ENCODE measurements at places on chromosomes 7 and 10.
A peak's percentile ranks its signal among the peaks of the same experiment; 100 is the strongest.

GRCh38 chr10:16809074-16809718 is 8.0 kb downstream of the RSU1 start:
- peak; percentile 6 for DNase-seq

GRCh38 chr7:157896774-157897555 is 560.2 kb downstream of the DNAJB6 start:
- DNase-seq: no peak

DNA sequence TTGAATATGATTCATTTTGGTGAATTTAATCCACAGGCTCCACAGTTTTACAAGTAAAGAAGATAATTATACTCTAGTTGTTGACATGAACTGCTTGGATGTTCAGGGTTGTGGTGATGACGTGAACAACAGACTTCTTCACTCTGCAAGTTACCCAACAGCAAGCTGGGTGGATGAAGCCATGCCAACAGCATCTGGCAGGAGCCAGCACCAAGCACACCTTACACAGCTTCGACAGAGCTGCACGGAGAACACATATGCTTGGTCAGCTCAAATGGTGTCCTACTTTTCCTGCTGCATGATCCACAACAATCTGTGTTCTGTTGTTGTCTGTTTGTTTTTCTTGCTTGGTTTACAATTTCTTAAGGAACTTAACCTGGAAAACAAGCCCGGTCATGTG is 9.8 kb downstream of the NOD1 start:
- DNase-seq: no peak

- no peak for DNase-seq
These were observed 100.6 kb downstream of the ARHGAP22 start for GRCh38 chr10:48504141-48504885.

DNA sequence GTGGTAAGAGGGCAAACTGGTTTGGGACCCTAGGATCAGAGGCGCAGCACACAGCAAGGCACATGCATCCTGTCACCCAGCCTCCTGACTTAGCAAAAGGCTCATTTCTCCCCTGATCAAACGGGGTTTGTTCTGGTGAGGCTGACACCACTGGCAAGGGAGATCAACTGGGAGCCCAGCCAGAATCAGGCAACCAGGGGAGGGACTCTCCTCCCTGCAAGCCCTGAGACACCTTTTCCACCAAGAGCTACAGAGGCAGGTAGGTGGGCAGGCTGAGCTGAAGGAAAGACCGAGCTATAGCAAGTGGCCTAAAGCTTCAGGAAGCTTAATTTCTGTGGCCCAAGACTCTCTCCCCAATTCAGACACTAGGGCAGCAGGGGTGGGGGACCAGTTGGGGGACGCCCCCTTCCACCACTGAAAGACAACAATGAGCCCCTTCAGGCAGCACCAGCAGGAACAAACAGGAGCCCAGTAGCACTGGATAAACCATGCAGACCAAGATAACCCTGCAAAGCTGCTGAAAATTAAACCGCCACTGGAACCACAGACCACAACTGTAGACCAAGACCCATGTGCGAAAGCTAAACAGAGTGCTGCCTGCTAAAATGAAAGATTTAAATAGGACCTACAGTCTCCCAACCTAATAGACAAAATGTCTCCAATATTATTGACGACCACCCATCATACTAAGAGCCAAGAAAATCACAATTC is 27.1 kb upstream of the SAR1A start:
- no peak for DNase-seq

- DNase-seq: no peak
These were observed 144.5 kb upstream of the ASAH2 start for GRCh38 chr10:50395851-50396250.

GRCh38 chr7:80139236-80139635 is 4.6 kb downstream of the GNAI1 start:
- DNase-seq: no peak

- peak; percentile 21 for DNase-seq
These were observed 29.9 kb downstream of the RNLS start for GRCh38 chr10:88553116-88553752.

GRCh38 chr10:86109421-86109820 is 257.2 kb downstream of the GRID1 start:
- DNase-seq: no peak

DNA sequence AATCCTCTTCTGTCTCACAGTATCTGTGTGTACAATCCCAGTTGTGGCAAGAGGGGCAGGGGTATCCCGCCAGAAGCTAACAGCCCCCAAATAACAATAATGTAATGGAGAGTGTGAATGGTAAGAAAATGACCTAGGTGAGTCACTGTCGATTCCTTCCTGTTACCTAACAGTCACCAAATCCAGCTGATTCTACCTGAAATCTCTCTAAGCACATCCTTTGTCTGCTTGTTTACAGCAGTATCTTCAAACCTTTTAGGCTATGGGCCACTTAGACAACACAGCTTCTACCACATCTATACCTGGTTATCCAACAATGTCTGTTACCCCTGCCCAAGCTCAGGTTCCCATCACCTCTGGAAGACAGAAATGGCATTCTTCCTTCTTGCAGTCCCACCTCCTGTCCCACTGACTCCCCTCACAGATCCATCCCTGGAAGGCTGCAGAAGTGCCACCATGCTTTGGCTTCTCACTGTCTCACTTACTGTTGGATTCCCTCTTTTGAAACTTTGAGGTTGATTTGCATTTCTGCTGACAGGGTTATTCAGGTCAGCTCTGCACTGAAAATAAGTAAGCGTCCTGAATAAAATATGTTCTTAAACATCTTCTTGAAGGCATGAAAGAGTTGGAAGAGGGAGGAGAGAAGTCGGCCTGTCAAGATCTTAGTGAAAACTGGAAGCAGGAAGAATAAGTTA is 13.1 kb downstream of the PIP4K2A start:
- DNase-seq: no peak

GRCh38 chr10:45197816-45198485 is 117.5 kb downstream of the OR13A1 start:
- no peak for DNase-seq

DNA sequence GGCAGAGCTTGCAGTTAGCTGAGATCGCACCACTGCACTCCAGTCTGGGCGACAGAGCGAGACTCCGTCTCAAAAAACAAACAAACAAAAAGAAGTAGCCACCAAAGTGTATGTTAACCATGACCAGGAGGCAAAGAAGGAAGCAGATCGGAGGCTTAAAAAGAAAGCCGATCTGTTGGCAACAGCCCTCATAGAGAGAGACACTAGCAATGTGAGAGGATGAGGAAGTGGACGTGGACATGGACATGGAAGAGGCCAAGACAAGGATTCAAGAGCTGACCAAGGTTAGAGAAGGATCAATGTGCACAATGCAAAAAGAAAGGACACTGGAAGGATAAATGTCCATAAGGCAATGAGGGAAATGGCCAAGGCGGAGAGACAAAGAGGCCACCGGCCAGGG is 14.9 kb upstream of the ADCK2 start:
- no peak for DNase-seq

- DNase-seq: no peak
These were observed 175.0 kb upstream of the CHRM2 start for GRCh38 chr7:136693166-136694119.

- DNase-seq: no peak
These were observed 125.0 kb downstream of the PRLHR start for GRCh38 chr10:118470470-118470869.

DNA sequence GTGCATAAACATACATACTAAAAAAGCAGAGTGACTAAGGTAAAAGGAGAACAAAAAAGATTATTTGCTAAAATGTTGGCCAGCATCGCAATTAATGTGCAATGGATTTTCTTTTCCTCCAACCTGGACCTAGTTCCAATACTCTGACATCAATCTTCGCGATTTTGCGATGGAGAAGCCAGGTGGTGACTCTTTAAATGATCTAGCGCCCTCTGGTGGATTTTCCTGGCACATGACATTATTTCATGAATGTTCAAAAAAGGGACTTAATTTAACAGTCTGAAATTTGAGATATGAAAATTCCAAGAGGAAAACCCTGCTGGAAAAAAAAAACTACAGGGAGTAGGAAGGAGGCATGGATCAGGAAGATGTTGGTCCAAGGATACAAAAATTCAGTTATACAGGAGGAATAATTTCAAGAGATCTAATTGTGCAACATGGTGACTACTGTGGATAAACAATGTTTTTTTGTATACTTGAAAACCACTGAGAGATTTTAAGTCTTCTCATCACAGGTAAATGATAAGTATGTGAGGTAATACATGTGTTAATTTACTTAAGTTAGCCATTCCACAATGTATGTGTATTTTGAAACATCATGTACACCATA is 4.3 kb upstream of the KCNMA1 start:
- DNase-seq: peak; percentile 15

GRCh38 chr10:14396411-14397048 is 65.8 kb upstream of the FRMD4A start:
- no peak for DNase-seq

DNA sequence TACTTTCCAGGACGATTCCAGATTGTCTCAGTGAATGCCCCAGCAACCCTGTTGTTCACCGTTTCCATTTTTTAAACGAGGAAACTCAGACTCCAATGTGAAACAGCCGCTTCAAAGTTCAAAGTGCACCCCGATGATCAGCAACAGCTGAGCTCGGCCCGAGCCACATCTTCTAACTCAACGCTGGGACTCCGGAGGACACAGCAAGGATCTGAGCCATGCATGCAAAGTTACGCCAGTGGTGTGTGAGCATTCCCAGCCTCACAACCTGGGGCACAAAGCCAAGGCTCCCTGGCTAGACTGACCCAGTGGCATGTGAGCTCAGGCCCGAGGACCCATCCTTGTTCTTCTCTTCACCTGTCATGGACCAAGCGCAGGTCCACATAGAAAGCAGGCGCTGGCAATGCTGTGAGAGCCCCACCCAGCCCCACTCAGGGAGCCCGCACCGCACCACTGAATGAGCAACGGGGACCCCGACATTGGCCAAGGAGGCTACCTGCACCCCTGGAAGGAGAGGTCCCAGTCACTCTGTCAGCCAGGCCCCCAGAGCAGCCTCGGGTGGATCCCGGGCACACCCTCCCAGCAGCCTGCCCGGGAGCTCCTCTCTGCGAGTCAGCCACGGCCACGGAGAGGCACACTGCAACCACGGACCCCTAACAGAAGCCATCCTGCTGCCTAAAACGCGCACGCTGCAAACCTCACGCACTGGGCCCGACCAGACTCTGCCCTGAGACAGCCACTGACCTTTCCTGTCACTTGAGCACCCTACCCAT is 82.9 kb downstream of the MAD1L1 start:
- no peak for DNase-seq

GRCh38 chr7:12945901-12946300 is 258.5 kb downstream of the ARL4A start:
- DNase-seq: no peak

DNA sequence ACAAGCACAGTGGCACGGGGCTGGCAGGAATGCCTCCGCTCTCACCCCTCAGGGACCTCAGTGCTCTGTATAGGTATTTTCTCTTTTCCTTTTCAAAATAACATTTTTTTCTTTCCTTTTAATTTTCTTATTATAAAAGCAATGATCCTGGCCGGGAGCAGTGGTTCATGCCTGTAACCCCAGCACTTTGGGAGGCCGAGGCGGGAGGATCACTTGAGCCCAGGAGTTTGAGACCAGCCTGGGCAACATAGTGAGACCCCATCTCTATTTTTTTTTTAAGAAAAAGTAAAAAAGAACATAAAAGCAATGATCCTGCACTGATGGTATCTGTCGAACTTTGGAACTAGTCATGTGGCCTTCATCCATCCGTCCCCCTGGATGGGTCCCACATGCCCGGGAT is 3.2 kb downstream of the PRF1 start:
- no peak for DNase-seq

GRCh38 chr10:98963608-98964007 is 272.0 kb downstream of the HPSE2 start:
- DNase-seq: no peak

GRCh38 chr10:77179015-77179695 is 458.5 kb downstream of the KCNMA1 start:
- no peak for DNase-seq

GRCh38 chr7:117704063-117704462 is 169.2 kb downstream of the CTTNBP2 start:
- no peak for DNase-seq

Data from NCI-H524 (cell line).